ENCODE measurements at places on chromosomes 7 and 10.

- DNase-seq = no peak
Measured at GRCh38 chr10:101843032-101844021, at the start of gene KCNIP2. Gene KCNIP2 (minus strand): TSS chr10:101843800. CDS start chr10:101843568, 232 bp downstream.

DNA sequence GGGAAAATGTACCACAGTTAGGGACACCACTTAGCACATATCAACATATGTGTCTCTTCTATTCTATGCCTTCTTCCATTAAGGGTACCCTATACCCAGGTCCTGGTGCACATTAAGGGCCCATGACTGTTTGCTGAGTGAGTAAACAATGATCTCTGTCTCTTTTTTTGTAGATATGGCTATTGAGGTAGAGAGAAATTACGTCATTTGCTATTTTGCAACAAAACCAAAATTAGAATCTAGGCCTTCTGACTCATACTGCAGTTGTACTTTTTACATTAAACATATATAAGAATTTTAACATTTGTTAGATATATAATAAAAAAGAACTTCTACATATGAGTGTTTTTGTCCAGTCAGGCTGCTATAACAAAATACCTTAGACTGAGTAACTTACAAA lies 683.2 kb upstream of the LRRN3 start:
- DNase-seq = no peak

GRCh38 chr10:132304756-132305509 lies 2.8 kb downstream of the STK32C start:
- no peak for DNase-seq

- no peak for DNase-seq
Measured at GRCh38 chr7:42690794-42691639, 220.9 kb downstream of the C7orf25 start.

GRCh38 chr7:151244841-151245346 lies 3.6 kb downstream of the SMARCD3 start:
- DNase-seq = no peak

DNA sequence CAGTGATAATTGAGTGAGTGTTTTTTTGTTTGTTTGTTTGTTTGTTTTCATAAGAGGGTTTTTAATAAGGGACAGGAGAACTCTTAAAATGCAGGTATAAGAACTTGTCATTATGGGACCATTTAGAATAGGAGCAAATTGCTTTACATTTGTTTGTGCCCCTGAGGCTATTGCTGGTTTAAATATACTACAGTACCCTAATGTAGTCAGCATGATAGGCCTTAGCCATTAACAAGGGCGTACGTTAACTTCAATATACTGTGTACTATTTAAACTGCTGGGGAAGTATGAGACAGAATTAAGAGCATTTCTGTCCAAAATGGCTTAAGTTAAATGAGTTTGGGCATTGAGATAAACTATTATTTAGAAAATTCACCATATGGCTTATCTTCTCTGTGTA lies 26.2 kb downstream of the PRKAR2B start:
- no peak for DNase-seq

- peak; percentile 29 for DNase-seq
Measured at GRCh38 chr7:36366718-36367560, 22.7 kb upstream of the ANLN start.

DNA sequence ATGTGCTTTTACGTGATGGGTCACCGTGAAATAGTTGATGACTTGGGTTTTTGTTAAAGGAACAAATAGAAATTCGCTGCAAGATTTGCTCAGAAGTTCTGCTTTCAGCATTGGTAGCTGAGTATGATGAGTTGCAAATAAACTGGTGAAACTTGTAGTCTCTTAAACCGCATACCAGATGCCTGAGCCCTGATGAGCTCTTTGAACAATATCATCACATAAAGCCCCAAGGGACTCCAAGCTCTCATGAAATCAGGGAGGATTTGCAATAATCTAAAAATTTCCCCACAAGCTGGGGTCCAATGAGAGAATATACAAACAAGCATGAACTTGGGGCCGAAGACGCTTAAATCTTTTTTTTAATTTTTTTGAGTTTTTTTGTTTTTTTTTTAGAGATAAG lies 312.4 kb downstream of the CALN1 start:
- no peak for DNase-seq

DNA sequence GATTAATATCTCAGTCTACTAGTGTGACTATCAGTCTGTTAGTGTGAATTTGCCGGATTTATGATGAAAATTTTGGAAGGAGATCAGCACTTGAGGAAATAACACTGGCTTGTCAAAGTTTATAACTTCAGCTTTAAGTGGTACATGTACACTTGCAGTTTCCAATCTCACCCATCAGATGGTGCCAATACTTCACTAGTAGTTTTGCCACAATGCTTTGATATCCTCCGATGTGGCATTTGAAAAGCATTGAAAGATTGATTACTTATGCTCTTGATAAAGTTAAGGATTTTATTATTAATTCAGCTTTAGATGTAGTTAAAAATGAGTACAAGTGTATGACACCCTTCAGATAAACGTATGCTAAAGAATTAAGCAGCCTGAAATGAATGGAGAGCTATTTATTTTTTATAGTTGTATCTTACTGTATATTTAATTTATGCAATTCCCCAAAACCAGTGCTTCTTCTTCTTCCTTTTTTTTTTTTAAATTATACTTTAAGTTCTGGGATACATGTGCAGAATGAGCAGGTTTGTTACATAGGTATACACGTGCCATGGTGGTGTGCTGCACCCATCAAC lies 98.2 kb downstream of the ANLN start:
- DNase-seq = no peak

GRCh38 chr10:68125772-68126171 lies 16.5 kb downstream of the MYPN start:
- no peak for DNase-seq

Data from epithelial cell of prostate (primary cell).